Stimulated activated CD8-positive, alpha-beta memory T cell treated with anti-CD3 and anti-CD28 coated beads, Interleukin-15, amount 100 ng/mL, for 24 hours (primary cell): ENCODE measurements at places on chromosomes 1 and 21.

DNA sequence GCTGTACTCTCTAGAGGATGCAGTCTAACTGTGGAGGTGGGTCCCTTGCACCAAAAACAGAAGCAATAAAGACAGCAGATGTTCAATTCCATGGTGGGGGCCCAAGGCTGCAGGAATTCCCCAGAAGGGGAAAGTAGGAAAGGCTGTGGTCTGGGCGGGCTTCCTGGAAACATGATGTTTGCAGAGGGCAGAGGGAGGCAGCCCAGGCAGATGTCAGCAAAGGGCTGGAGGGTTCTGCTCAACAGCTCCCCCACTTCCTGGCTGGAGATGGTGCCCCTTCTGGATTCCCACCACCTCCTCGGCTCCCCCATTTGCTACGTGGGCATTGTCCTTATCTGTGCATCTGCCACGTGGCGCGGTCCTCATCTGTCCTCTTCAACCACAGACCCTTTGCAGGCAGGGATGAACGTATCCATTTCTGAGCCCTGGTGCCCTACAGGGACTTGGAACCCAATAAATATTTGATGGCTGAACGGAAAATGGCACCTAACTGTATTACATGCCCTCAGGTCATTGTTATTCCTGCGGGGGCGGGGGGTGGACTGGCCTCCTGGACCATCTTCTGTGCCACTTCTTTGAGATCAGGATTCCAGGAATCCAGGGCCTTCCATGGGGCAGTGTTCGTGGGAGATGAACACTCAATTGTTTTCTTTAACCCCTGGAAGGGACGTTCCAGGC is 8.4 kb upstream of the GUCA2B start:
- DNase-seq = no peak

GRCh38 chr1:245671349-245671748 is 516.6 kb downstream of the KIF26B start:
- no peak for DNase-seq

GRCh38 chr21:21688889-21689288 is 690.7 kb downstream of the NCAM2 start:
- no peak for DNase-seq

- no peak for DNase-seq
These were observed 15.4 kb downstream of the LPAR3 start for GRCh38 chr1:84877592-84877991.

DNA sequence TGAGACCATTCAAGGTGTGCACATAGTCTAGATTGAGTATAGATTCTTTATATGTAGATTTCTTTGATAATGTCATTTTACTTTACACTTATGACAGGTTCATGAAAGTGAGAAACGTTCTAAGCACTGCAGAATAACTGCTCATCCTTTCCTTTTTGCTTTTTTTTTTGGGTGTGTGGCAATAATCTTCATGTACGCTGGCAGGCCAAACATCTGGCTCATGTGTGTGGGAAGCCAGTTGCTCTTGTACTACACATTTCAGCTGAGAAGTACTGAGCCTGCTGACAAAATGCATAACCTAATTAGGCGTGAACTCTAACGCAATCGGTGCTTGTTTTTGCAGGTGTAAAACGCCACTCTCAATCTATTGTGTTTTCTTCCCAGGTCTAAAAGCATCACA is 350.8 kb upstream of the KAZN start:
- DNase-seq = no peak

- no peak for DNase-seq
These were observed 80.4 kb downstream of the KIF26B start for GRCh38 chr1:245235156-245235555.
